Psoas muscle (tissue), 8 donors: ENCODE measurements at places on chromosomes 6 and 20.
A peak's percentile ranks its signal among the peaks of the same experiment; 100 is the strongest.

DNA sequence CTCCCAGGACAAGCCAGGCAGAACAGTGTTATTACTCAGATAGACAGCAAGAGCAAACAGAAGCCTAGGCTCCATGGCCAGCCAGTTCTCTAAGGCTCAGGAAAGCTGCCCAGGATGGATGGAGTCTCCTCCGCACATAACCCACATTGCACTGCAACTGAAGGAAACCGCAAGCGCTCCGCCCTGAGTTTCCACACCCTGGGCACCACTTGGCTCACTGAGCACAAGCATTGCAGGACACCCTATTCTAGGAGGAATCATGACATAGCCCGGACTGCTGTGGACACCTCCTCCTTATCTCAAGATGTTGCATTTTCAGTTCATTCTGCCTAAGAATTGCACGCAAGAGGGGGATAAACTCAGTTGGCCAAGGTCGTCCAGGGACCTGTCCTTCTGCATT is 42.9 kb downstream of the LINC00237 start:
- DNase-seq = no peak

DNA sequence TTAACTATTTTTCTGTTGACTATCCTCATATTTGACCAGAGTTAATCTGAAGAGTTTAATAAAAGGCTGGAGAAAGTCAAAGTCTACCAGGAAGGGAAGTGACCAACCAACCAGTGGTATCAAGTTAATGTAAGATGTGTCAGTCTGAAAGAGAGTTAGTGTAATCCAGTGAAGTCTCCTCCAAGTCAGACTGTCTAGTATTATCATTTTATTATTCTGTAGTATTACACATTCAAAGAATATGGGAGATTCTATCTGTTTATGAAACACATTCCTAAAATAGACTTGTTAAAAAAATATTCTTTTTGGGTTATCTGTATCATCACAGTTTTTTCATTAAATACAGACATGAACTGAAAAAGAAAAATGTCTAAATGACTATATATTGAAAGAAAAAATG is 194.4 kb downstream of the BTBD9 start:
- no peak for DNase-seq

- no peak for DNase-seq
Observed at GRCh38 chr6:7390226-7390878, 744 bp downstream of the RIOK1 start.

- DNase-seq = no peak
Observed at GRCh38 chr6:34328969-34329368, 63.5 kb downstream of the NUDT3 start.

GRCh38 chr20:21102603-21103311 is 3.4 kb downstream of the LINC00237 start:
- DNase-seq = peak; percentile 33

DNA sequence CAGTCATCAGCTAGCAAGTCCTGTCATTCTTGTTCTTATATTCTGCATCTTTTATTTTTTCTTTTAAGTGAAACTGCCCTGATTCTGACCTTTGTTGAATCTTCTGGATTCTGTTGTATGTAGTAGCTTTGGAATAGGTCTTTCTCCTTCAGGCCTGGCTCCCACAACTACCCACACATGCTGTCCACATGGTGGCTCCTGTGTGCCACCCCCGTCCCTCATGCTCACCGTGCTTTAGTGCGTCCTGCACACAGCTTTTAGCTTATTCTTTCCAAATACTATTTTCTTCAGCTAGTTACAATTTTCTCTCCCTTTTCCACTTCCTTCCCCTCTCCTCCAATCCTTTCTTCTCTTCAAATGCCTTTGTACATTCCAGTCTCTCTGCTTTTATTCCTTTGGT is 61.8 kb downstream of the CTNNBL1 start:
- DNase-seq = no peak
